ENCODE measurements at places on chromosomes 6 and 20.

- peak; percentile 37 for DNase-seq
Measured at GRCh38 chr6:84685983-84686584, 78.3 kb downstream of the TBX18 start.

DNA sequence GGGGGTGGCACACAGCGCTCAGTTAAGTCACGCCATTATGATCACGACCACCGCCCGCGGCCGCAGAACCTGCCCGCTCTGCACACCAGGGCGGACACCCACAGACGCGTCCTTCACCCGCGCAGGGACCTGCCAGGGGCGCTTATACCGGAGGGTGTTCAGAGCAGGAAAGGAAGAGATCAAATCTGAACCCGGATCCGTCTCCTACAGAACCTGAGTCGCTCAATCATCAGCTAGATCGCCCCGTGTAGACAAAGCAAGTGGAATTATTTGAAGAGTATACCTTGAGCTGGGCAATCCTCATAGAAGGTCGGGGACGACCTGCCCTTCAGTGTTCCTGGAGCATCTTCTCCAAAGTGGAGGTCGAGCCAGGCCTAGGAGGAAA lies 14.4 kb upstream of the ZNF217 start:
- no peak for DNase-seq

- no peak for DNase-seq
Measured at GRCh38 chr20:36305602-36306551, at the start of gene DLGAP4. TSS of gene DLGAP4 (plus strand) at chr20:36306339. CDS start at chr20:36431718, 125,379 bp downstream.

GRCh38 chr6:107304421-107305025 lies 154.8 kb downstream of the PDSS2 start:
- no peak for DNase-seq

DNA sequence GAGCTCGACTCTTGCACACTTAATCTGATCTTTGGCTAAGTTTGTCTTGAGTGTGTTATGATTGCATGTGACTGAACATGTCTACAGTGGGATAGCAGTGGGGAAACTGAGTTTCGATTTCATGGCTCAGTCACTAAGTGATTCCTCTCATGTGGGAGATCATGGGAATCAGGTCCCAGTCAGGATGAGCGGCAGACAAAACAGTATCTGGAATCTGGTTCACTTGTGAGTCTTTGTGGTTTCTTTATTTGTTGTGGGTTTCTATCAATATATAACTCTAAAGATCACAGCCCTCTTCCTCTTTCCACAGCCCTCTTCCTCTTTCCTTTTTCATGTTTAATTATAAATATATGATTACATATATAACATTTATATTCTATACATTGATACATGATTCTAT lies 4.0 kb downstream of the RPP21 start:
- DNase-seq: no peak

DNA sequence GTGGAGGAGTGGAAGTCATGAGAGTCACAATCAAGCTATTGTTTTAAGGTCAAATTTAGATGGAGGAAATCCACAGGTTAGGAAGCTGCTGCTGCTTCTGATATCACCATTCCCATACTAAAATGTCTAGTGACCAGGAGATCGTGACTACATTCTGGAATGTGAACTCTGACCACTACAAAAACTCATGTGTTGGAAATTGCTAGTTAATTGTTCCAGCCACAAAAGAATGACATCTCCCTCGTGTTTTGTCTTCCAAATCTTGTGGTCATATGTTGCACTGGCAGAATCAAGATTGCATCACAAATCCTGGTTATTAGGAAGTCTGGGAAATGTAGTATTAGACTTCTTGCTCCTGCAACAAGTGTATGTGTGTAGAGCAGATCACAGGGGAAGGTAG lies 441.9 kb downstream of the CD109 start:
- DNase-seq: peak; percentile 45

DNA sequence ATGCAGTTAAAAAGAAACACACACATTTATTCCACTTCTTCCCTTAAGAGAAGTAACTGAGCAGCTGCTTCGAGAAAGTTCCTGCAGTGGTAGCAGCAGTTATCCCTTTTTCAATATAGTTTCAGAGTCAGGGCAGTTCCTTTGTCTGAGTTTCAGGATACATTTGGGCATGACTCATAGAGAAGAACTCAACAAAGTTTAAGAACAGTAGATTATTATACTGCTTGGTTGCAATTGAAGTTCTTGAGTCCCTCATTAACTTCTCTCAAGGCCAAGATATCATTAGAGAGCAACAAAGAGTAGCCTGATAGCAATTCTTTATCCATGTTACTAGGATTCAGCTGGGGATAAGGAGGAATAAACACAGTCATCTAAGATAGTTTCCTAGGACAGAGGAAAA lies 54.4 kb downstream of the TPD52L1 start:
- no peak for DNase-seq

- DNase-seq: no peak
Measured at GRCh38 chr6:37928217-37928616, 108.7 kb downstream of the ZFAND3 start.

- peak; percentile 93 for DNase-seq
Measured at GRCh38 chr6:126919947-126920346, 198.5 kb upstream of the RSPO3 start.

GRCh38 chr6:52995913-52996645 lies 995 bp upstream of the GSTA4 start:
- DNase-seq: peak; percentile 87

DNA sequence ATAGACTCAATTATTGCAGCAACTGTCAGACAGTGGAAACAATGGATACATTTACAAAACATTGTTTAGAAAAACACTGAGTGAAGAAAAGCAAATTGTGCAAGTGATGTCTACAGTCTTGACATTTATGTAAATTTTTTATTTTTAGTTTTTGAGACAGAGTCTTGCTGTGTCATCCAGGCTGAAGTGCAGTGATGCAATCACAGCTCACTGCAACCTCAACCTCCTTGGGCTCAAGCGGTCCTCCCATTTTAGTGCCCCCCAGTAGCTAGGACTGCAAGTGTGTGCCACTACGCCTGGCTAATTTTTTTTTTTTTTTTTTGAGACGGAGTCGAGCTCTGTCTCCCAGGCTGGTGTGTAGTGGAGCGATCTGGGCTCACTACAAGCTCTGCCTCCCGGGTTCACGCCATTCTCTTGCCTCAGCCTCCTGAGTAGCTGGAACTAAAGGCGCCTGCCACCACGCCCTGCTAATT lies 9.7 kb downstream of the CNBD2 start:
- no peak for DNase-seq

- DNase-seq: no peak
Measured at GRCh38 chr20:64226686-64227580, 28.6 kb upstream of the PCMTD2 start.

- peak; percentile 31 for DNase-seq
Measured at GRCh38 chr6:138372711-138373463, 4.8 kb upstream of the SMIM28 start.
